ENCODE measurements at places on chromosomes 4 and X.

DNA sequence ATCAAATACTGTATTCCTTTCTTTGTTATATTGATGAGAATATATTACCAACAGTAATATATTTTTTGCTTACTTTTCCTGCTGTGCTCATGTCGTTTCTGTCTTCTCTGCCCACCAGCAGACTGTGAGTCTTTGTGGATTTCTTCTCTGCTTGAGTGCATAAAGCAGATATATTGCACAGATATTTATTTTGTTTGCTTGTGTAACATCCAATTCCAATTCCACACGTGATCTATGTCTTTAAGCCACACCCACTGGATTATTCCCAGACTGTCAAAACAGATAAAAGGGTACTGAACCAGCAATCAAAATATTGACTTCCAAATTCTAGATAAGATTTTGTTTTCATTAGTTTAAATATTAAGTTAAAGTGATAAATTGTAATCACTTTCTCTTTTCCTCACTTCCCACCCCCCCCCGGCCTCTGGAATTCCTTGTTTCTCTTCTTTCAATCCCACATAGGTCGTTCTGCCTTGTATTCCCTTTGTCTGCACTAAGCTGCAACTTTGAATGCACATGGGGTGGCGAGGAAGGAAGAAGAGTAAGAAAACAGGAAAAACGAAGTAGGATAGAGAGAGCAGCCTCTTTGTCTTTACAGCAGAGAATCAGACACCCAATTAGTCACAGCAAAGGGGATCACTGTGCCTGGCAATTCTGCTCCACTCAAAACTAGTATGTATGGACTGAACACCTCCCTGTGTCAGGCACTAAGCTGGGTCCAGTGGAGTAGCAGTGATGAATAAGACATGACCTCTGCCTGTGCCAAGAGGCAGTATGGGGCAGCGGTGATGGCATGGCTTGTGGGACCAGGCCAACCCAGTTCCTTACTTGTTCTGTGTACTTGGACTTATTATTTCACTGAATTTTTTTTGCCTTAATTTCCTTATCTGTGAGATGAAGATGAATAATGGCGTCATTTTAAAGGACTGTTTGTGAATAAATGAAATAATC, at the start of gene ADH1B:
Gene ADH1B, minus strand, starts transcription at position 161 of the 951 bp plus-strand sequence. Its CDS starts 70 bp downstream, at position 91.
- DNase-seq = no peak

DNA sequence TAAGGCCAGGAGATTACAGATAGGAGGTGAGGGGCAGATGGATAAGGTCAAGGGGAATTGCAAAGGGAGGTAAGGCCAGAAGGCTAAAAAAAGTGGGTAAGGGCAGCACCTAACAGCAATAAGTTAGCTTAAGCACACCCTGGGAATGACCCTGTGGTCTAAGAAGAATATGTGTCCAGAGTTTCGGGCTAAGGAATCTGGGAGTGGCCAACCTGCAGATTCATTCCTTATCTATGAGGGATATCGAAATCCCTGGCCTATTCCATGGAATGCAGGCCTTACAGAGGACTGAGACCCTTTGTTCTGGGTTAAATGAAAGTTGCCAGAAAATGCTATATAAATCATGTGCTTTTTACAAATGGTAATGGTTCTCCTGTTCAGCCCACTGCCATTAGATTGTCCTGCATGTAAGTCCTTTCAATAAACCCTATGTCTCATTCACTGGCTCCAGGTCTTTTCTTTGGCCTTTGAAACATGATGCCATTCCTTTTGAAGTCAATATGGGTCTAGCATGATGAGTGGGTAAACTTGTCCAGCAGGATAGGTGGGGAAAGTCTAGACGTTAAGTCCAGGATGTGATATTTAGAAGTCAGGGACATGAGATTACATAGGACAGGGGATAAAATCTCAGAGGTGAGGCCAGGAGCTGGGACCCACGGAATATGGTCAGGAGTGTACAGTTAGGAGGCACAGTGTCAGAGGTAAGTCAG, 226.2 kb downstream of the TACR3 start:
- DNase-seq = no peak

DNA sequence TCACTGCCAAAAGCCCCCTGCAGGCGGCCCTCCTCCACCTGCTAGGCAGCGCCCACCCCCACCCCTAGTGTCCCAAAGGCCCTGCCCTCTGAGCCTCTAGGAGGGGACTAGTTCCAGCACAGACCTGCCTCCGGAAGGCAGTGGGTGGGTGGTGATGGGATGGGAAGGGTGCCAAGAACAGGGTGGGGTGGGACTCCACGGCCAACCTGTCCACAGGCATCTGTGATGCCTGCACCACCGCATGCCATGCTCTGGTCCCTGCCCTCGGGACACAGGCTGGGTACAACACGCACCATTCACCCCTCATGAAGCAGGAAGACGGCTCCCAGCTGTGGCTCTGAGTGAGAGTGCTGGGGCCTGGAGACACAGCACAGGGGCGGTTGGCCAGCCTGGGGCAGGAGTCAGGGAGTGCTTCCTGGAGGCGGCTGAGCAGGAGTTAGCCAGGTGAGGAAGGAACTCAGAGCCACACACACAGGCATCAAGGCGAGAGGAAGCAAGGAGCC, 243.1 kb upstream of the PSAPL1 start:
- no peak for DNase-seq

- no peak for DNase-seq
Observed at GRCh38 chrX:21799767-21800166, 39.6 kb upstream of the MBTPS2 start.

DNA sequence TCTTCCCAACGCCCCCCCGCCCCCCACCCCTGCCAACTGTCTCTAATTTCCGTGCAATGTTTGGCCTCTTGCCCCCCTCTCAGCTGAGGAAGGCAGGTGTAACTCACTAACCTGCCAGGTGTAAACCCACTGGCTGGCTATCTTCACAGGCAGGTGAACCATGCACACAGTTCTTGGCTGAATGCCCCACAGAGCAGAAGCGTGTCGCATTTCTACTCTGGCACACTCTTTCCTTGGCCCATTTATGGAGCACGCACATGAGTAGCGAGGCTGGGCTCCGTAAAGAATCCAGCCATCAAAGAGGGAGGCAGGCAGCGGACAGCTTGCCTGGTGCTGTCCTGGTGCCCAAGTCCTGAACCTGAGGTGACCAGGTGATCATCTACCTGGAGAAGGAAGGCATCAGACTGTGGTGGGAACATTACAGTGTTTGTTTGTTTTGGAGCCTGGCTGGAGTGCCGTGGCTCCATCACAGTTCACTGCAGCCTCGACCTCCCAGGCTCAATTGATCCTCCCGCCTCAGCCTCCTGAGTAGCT, 39.2 kb upstream of the CRMP1 start:
- peak; percentile 90 for DNase-seq

- no peak for DNase-seq
Observed at GRCh38 chr4:10816571-10816970, 132.0 kb upstream of the CLNK start.

DNA sequence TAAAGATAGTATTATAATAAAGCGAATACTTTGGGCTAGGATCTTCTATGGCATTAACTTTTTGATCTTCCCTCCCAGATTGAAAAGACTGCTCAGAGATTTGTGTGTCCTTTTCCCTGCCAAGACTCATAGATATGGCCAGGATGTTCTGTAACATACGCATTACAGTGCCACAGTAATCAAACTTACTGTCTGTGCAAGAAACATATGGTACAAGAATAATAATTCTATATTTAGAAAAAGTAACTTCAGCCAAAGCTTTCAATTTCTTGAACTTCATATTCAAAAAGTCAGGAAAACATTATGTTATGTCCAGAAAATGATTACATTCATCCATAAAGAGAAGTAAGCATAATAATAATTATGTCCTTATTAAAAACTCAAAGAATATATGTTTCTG, 100.9 kb upstream of the GUCY1A1 start:
- no peak for DNase-seq

- no peak for DNase-seq
Observed at GRCh38 chrX:112368371-112368770, 285.8 kb upstream of the TRPC5 start.

DNA sequence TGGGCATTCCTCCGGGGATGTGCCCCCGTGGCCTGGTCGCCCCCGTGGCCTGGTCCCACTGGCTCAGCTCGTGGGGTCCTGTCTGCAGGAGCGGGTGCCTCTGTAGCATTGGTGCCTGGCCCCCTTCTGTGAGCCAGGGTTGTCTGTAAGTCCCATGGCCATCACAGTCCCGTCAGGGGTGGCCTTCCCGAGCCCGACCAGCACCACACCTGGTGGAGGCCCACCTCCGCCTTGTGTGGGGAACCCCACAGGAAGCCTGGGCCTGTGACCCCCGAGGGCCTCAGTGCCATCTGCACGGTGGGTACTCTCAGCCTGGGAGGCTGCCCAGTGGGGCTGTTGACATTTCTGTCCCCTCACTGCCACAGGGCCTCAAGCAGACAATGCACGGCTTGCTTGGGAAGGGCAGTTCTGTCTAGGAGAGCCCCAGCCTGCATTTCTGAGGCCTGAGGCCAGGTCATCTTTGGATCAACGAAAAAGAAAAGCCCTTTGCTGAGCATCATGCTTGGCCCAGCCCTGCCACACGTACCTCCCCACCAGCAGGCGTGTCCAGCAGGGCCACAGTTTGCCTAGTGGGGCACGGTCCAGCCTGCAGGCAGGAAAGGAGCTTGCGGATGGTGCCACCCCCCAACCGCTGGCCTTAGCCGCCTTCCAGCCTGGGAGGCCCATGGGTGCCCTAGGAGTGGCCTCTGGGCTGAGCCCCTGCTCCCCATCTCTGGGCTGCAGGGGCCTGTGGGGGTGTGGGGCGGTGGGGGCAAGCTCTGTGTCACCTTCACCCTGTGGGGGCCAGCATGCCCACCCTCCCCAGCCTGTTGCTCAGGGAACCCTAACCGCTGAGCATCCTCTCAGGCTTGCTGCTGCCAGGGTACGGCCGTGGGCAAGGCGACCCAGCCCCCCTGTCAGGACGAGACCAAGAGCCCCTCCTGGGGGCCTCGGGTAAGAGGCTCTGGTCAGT, 23.2 kb downstream of the NKX1-1 start:
- DNase-seq = no peak

DNA sequence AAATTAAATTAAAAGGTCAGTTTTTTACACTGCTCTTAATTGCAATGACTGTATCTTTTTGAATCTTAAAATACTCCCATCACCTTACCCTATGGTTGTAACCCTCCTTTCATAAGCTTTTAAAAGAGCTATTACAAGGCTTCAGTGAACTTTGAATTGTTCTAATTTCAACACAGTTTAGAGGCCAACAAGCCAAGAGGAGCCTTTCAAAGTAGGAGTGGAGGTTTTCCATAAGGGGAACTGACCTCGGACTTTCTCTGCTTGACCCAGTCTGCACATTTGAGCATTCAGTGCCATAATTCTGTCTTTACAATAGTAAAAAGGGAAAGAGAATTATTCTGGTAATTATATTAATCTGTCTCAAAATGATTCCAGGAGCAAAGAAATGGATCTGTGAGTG, 98.9 kb downstream of the PARM1 start:
- no peak for DNase-seq

- peak; percentile 96 for DNase-seq
Observed at GRCh38 chr4:138910195-138910913, 105.2 kb upstream of the NOCT start.

GRCh38 chr4:136909626-136910025, 622.7 kb downstream of the PCDH18 start:
- DNase-seq = no peak

DNA sequence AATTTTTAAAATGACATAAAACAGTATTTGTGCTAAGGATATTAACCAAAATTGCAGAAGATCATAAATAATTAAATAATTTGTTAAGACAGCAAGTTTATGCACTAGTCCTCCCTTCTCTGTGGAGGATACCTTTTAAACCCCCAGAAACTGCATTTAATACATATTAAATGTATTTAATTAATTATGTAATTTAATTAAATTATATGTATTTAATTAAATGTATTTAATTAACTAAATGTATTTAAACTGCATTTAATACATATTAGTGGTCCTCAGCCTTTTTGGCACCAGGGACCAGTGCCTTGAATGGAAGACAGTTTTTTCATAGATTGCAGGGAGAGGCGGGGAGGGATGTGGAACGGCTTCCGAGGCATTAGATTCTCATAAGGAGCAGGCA, 404.6 kb downstream of the ARHGAP24 start:
- DNase-seq = no peak

DNA sequence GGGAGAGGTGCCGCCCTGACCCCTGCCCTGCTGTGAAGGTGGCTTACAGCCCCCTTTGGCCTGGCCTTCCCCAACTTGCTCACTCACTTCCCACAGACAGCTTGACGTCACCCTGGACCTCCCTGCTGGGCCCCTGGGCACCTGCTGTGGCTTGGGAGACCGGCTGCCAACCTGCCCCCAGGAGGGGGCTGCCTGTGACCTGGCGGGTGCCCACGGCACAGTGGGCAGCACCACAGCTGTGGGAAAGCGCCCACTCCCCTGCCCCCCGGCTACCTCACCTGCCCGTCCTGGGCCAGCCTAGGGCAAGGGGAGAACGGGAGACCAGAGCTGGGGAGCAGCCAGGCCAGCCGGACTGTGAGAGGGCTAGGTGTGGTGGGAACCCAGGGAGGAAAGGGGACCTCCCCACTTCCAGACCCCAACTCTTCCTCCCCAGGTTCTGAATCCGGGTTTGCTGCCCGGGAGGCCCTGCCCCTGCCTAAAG, 2.4 kb upstream of the ZFP92 start:
- no peak for DNase-seq

- DNase-seq = no peak
Observed at GRCh38 chrX:11478911-11479310, 185.7 kb downstream of the AMELX start.

- no peak for DNase-seq
Observed at GRCh38 chr4:177091515-177091914, 218.2 kb upstream of the NEIL3 start.

GRCh38 chrX:13506574-13506973, 62.8 kb upstream of the EGFL6 start:
- no peak for DNase-seq

GRCh38 chr4:113699772-113700171, 61.8 kb downstream of the CAMK2D start:
- DNase-seq = no peak

GRCh38 chr4:46781434-46782092, 127.5 kb downstream of the COX7B2 start:
- no peak for DNase-seq

DNA sequence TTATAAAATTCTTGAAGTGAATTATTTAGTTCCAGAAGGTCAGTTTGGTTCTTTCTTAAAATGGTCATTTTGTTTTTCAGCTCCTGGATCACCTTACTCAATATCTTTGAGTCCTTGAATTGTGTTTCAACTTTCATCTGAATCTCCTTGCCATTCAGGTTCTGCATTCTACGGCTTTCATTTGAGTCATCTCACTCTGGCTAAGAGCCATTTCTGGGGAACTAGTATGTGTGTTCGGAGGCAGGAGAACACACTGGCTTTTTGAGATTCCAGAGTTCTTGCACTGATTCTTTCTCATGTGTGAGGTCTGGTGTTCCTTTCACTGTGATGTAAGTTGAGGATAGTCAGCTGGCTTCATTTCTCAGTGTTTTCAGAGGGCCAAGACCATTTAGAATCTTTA, 708.4 kb upstream of the FRG1 start:
- DNase-seq = no peak

GRCh38 chr4:97656044-97656720, 487.1 kb downstream of the STPG2 start:
- DNase-seq = no peak

DNA sequence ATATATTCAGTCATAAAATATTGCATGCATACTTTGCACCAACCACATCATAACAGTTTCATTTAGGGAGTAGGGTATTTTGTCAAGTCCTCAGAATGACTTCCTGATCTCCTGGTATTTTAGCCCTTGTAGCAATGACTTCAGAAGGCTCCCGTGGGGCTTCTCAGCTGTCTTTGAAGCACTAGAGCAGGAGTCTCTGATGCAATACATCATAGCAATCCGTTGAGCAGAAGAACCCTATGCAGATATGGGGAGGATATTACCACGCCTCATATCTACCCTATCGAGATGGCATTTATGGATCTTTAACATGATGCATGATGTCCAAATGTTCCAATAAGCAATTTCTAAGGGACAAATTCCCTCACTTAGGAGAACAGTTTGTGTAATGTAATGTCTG, 373.7 kb upstream of the FTHL17 start:
- DNase-seq = no peak

Data from NCI-H2081 treated with DMSO at 0.1 percent for 48 hours (cell line).